ENCODE measurements at places on chromosomes 1 and 21.

DNA sequence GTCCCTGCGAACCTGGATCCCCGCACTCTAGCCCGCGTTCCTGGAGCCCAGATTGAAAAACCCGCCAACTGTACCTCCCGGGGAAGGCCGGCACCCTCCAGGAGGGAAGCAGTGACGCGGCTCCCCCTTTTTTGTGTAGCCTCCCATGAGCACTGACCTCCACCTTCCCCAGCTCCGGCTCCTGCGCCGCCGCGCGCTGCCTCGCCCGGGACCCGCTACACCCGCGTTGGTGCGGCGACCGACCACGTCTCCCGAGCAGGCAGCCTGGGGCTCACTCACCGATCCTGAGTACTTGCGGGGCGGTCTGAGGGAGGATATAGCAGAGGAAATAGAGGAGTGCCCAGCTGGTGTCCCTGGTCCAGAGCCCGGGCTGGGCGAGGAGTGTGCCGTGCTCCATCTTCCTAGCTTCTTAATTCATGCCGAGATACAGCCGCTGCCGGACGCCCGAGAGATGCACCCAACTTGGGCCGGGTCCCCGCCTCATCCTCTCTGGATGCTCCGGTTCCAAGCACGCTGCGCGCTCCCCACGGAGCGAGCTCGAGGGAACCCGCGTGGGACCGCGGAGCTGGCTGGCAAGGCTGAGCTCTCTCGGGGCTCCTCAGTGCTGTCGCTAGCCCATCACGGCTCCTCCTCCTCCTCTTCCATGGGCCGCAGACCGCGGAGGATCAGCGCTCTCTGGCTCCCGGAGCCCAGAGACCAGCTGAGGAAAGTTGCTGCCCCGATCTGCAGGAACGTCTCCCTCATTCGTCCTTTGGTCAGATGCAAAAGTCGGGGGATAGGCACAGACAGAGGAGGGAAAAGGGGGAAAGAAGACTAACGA lies 482 bp downstream of the GRIK1 start:
- no peak for DNase-seq

GRCh38 chr1:43272576-43273571 lies 3.1 kb downstream of the TMEM125 start:
- no peak for DNase-seq

- DNase-seq = no peak
These were observed 51.2 kb upstream of the RGS7 start for GRCh38 chr1:241408170-241408569.

DNA sequence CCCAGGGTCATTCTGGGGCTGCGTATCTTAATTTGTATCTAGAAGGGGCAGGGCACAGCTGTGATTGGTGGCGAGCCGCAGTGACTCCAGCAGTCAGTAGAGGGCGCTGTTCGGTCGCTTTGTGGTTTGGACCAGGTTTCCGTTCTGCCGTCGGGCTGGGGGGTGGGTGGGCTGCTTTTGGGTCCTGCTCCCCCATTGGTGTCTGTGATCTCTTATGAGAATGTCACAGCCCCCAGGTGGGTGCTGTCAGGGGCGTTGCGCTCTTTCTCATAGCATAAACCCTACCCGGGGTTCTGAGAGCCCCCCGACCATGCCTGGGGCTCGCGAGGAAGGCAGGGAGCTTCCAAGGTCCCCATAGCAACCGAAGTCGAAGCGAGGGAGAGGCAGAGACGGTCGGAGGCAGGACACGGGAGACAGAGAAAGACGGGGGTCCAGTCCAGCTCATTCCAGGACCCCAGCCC lies 5.4 kb downstream of the TFF3 start:
- peak; percentile 48 for DNase-seq

DNA sequence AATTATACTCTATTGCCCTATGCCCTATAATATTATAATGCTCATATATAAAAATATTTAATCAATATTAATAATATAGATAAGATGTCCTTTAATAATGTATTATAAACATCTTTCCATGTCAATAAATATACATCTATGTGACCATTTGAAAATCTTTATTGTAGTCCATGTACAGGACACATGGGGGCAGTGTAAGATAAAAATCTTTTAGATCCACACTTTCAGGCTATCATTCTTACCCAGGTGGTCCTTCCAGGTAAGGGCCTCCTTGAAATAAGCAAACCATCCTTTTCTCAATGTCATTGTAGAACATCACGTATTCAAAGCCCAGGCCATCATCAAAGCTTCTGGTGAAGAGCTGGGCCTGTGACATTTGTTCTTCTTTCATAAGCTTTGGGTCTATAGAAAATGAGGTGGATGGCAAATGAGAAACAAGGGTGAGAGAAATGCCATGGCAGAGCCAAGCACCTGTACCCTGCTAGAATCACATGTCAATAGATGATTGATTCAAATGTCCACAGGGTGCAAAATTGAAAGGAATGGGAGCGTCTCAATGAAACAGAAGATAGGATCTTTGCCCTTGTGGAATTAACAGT lies 20.2 kb downstream of the THEM4 start:
- no peak for DNase-seq

DNA sequence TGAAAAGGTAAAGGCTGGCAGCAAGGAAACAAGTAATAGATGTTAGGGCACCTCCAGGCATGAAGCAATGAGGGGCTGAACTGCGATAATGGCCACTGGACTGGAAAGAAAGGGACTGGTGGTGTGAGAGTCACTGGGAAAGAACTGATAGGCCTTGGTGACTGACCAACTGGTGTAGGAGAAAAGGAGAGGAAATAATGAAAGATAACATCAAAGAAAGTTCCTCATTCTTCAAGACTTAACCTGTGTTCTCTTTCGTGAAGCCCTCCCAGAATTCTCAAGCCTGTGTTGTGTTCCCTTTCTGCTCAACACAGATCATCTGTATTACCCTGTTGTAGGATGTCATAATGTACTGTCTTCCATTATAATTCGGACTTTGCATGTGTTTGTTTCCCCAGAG lies 20.9 kb upstream of the SNX27 start:
- DNase-seq = no peak

DNA sequence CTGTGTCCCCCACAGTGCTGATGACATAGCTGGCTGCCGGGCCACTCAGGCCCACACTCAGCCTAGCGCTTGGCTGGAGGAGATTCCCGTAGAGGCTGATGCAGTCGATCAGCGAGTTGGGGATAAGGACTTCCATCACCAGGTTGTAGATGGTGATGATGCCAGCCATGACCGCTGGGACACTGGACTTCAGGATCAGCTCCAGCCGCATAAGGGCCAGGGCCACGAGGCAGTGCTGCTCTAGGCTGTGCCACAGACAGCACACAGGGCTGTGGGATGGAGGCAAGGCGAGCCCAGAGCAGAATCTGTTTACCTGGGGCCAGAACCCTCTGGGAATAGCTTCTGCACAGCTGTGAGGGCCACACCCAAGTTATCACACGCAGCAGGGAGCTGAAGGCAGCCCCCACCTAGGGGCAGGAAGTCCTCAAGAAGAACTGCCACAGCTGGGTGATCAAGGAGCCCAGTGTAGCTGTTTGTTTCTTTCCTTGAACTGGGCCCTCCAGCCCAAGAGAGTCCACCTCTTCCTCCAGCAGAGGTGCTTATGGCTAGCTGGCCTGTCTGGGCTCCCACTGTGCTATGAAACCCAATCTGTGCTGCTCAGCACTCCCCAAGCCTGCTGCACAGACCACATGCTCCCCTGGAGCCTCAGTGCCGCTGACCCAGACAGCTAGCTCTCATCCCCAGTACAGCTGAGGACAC lies 6.2 kb downstream of the SLC2A1 start:
- no peak for DNase-seq

GRCh38 chr1:41740058-41740457 lies 178.7 kb downstream of the HIVEP3 start:
- no peak for DNase-seq

GRCh38 chr1:88001460-88001859 lies 672.8 kb downstream of the LMO4 start:
- no peak for DNase-seq

DNA sequence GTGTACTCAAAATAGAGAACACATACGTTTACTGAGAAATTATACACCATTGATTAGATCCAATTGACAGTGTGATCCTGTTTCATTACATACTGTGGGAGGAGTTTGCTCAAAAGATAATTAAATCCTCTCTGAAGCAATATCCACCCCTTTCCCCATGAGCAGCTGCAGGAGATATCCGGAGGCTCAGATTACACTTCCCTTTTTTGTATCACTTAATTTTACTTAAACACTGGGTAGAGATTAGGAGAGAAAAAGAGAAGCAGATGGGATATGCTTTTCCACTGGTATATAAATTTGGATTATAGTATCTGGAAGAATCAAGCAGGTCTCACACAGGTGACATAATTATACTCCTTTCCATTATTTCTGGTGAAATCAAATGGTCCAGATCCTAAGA lies 333.3 kb upstream of the ZRANB2 start:
- DNase-seq = no peak

- no peak for DNase-seq
These were observed 166.9 kb upstream of the HMGB4 start for GRCh38 chr1:33696962-33697361.

DNA sequence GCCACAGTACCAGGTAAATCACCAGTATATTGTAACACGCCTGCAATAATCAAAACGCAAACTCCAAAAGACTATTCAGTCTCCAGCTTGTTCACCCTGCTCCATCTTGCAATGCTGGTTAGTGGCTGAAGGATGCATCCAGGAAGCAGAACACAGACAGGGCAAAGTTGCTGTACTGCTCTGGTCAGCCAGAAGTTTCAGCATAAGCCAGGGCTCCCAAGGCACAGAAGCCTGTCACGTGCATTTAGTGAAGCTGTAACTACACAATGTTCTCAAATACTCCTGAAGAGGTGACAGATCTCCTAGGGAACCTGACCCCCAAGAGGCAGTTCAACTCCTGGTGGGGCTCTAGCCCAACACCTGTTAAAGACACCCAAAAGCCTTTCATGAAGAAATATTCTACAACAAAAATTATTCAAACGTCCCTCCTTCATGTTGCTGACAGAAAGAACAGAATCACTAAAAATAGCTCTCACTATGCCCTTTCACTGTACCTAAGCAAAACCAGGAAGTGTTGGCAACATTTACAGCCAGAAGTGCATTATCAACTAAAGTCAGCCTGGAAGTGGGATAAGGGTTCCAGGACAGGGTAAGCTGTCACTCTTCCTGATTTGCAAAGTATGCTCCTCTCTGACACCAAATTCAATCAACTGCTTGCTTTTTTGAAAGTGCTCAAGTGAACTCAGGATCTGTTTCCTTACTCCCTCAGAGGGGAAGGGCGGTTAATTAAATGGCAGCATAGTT lies 52.1 kb downstream of the SLC35D1 start:
- no peak for DNase-seq

DNA sequence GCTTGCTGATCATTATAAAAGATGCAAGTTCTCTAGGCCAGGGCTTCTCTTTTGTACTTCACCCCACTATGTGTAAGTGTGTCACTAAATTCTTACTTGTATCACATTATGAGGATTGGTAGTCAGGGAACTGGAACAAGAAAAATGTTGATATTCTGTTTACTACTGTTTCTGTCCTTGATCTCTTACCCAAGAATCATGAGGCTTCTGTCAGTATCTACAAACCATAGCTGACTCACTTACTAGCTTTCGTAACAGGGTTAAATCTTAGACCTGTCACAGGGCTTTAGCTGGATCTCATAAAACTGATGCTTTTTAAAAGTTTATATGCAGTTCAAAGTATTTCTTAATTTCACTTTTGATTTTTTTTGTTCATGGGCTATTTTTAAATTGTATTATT lies 681.2 kb downstream of the PLPP3 start:
- DNase-seq = no peak

- no peak for DNase-seq
These were observed at the start of gene CFAP74 for GRCh38 chr1:2003541-2004131. TSS of gene CFAP74 (minus strand) at chr1:2003786. CDS start at chr1:1990956, 12,830 bp downstream.

GRCh38 chr1:173243300-173243699 lies 36.2 kb upstream of the TNFSF4 start:
- no peak for DNase-seq

DNA sequence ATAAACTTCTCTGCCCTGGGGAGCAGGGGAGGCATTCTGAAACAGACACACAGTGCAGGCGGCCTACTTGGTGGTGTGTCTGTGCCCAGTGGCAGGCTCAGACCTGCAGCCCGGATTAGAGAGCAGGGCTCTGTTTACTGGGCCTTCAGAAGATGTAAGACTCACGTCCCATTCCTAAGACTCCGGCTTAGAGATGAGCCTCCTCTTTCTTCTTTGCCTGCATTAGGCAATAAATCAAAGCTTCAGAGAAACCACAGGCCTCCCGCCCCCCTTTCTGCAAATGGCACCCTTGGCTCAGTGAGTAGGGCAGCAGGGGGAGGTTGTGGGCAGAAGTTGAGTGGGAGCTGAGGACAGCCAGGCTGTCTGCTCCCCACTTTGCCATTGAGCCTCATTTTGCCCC lies 35.8 kb downstream of the LGR6 start:
- no peak for DNase-seq

GRCh38 chr1:13706046-13706445 lies 6.1 kb downstream of the PRDM2 start:
- DNase-seq = no peak

- DNase-seq = no peak
These were observed 42.1 kb downstream of the PARP1 start for GRCh38 chr1:226365831-226366231.

DNA sequence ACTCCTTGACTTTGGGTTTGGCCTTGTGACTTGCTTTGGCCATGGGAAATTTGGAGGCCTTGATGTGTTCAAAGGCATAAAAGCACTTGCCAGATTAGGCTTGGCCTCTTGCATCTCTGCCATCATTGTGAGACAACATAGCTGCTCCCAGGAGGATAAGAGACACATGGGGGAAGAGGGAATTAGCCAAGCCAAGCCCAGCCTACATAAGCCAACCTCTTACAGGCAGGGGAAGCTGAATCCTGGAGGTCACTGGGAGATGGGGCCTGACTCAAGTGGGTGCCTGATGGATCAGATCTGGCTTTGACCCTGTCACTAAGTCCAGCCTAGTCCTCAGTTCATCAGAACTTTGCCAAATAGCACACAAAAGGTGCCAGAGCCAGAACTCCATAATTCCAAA lies 37.6 kb upstream of the HMGB4 start:
- no peak for DNase-seq

DNA sequence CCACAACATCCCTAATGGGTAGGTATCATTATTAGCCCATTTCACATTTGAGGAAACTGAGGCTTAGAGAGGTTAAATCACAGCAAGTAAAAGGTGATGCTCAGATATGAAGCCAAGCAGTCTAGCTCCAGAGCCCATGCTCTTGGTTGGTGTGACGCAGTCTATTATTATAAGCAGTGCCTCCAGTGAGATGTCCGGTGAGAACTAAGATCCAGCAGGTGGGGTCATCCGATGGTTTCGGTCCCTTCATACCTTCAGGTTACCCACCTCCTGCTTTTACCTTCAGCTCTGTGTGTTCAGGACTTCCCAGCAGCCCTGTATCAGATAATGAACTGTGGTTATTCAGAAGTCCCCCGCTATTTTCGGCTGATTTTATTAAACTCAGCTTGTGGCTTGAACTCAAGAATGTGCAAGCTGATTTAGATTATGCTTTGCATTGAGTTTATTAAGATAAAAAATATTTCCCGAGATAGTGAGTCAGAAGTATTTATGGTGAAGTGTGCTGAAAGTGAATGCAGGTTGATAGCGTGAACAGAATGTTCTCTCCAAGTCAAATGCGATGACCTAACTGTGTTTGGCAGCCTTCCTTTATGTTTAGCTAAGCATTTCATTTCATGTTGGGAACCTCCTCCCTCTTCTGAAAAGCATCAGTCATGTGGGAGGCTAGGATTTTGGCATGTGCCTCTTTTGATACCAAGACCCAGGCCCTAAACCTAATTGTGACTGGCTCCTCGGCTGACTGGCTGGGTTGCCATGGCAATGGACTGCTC lies 160.9 kb upstream of the UBE2U start:
- DNase-seq = no peak

GRCh38 chr1:204409836-204410687 lies 1.6 kb downstream of the PPP1R15B start:
- DNase-seq = no peak

GRCh38 chr1:44084998-44085675 lies 33.5 kb upstream of the KLF17 start:
- DNase-seq = no peak

GRCh38 chr1:203450479-203451149 lies 25.0 kb upstream of the PRELP start:
- no peak for DNase-seq
